ENCODE measurements at places on chromosomes 13 and 19.

- DNase-seq = peak; percentile 12
Measured at GRCh38 chr19:45497791-45498190, 452 bp upstream of the PPM1N start.

DNA sequence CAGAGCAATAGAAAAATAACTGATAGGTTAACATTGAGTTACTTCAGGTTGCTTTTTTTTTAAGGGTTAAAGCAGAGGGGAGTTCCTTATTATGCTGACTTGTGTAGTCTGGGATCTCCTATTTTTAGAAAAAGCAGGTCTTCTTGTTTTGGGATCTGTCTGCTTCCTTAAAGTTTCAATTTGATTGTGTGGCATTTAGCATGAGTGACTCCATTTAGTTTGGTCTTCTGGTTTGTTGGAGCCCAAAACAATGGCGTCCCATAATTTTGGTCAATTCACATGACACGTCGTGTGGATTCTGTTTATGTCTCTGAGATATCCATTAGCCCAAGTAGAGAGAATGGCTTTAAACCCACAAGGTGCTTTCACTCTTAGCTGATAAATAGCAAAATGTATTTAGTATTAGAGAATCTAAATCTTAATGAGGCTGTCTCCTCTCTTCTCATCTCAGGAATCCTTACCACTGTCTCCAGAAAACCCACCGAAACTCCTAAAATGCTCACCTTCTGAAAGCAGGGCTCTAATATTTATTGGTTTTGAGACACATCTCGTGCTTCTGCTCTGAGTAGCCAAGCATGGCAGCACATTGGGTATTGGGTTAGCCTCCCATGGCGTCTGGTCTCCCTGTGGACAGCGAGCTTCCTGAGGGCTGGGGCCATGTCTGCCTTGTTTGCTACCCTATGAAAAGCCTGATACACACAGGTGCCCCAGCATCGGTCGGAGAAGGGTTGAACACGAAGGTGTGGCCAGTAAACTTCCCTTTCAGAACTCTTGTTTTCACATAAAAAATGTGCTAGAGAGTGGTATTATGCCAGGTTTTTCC is 67.2 kb upstream of the GPR183 start:
- no peak for DNase-seq

DNA sequence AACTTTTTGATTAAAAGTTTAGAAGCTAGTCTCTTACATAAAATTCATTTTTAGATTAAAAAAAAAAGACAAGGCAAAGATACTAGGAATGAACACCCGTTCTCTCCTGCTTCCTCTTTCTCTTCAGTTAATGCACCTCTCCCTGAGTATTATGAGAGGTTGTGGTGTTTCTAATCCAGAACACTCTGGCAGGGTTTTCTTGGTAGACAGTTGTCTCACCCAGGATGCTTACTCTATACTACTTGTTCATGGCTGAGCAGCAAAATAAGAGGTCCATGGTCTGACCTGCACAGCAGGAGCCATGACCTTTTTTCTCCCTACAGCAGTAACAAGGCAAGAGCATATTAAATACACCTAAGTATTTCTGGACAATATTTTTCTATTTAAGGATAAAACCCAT is 62.0 kb downstream of the MICU2 start:
- no peak for DNase-seq

DNA sequence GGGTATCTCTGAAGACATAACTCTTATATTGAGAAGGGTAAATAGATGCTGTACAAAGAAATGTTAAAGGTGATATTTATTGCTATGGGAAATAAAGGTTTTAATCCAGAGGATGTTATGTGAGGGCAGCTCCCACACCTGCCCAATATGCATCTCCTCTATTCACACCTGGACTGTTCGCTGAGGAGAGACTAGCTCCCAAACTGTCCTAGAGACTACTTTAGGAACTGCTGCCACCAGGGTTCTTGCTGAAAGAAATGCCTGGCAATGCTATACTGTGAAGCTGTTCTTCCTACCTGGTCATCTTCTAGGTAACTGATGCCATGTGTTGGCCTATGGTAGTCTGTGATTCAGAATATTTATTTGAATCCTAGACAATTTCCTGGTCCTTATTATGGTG is 1421.5 kb upstream of the SPRY2 start:
- DNase-seq = no peak

DNA sequence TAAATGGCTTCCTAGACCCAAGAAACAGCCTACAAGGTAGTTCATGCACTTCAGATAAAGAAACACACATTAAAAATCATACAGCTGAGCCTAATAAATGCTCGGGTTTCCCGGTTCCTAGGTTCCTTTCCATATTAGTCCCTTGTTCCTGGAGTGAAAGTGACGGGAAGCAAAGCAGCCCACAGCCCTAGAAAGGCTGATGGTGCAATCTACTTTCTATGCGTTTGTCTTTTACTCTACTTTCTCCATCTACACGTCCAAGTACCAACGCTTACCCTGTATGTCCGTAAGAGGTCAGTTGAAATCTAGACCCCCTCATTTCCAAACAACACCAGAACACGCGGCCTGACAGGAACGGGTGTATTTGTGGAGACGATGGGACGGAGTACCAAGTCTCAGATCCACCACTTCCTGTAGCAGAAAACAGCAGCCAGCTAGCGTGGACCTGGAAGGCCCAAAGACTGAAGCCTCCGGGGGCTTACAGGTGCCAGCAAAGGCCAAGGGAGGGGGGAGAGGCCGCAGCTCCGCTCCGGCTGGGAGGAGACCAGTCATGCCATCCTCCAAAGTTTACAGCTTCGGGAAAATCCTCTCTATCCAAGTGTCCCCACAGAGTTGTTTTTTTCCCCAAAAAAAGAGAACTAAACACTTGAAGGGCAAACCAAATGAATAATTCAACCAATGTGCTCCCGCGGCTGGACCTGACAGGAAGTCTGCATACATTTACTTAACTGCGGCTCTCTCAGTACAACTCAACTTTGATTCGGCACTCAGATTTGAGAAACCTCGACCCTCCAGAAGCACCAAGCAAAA is 34.1 kb downstream of the STK24 start:
- no peak for DNase-seq

DNA sequence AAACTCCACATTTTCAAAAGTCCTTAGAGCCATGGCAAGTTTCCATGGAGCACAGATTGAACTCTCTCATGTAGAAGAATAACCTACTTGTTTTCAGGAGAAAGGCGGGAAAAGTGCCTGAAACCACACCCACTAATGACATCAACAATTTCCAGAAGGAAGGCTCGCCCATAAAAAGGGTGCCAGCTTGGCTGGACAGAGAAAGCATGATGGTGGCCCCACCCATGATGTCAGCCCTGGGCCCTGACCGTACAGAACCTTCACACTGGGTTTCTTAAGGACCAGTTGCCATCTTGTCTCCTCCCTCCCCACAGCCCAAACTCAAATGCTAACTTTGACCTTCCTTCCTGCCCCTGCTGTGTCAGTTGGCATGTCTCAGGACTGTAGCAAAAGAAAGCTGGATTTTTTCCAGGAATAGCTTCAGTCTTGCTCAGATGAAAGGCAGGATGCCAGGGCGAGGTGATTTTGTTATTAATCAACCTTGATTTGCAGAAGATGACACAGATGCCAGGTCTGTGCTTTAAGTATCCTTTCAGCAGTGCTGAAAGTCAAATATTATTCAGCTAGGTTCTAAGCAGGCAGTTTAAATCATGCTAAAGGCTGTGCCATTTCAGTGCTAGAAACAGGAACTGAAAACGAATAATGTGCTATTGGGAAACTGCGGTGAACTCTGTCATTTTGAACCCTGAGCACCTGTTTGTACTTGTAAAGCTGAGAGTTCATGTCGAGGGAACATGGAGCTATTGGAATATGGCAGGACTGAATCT is 89.5 kb upstream of the RFC3 start:
- no peak for DNase-seq

- no peak for DNase-seq
Measured at GRCh38 chr19:18713550-18714117, 30.2 kb downstream of the CRTC1 start.

GRCh38 chr13:42569576-42570344 is 4.2 kb upstream of the TNFSF11 start:
- DNase-seq = no peak

GRCh38 chr19:2385053-2385721 is 25.1 kb downstream of the TMPRSS9 start:
- DNase-seq = peak; percentile 93

DNA sequence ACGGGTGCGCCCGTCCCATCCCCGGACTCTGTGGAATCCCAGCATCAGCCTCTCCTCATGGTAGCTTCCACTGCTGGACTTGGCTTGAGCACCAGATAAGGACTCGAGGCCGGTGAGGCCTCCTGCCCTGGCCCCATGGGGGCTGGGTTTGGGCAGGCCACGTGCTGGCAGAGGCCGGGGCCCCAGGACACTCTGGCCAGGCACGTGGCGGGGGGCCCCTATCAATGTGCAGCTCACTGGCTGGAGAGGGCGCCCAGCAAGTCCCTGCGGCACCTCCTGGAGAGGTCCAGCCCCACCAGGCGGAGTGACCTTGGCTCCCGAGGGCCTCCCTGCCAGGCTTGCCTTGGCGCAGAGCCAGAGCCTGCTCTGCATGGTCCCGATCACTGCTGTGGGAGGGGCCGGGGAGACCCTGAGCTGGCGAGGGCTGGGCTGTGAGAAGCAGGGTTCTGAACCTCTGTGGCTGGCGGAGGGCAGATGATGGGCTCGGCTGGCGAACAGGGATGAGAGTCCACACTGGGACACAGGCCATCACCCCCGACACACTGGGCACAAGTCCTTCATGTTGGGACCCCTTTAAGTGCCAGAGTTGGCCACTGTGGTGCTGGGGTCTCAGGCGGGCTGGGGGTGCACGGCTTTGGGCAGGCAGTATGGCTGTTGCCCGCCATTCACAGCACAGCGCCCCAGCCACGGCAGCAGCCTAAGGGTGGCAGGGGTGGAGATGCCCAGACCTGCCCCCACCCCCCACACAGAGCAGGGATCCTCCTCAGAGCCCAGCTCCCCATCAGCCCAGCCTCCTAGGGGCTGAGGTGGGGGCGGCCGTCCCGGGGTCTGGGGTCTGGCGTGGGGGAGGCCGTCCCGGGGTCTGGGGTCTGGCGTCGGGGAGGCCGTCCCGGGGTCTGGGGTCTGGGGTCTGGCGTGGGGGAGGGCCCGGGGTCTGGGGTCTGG is 19.1 kb downstream of the CEBPG start:
- no peak for DNase-seq

DNA sequence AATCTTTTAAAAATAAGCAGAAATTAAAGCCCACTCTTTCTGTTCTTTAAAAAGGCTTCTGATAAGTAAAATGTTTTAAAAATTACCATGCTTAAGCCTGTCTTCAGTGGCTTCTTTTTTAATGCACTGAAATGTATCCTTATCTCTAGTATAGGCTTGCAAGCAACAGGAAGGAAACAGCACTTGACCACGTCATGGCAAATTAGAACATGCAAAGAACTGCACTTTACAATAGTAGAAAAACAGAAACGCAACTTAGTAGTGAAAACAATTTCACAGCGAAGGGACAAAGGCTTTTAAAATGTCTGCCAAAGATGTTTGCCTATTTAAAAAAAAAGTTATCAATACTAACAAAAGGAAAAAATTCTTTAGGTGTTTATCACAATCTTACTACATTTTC is 36.3 kb downstream of the ELF1 start:
- no peak for DNase-seq

- DNase-seq = peak; percentile 78
Measured at GRCh38 chr13:97631158-97631557, 197.2 kb downstream of the RAP2A start.

- DNase-seq = no peak
Measured at GRCh38 chr13:105465251-105465650, 1070.2 kb downstream of the EFNB2 start.

- no peak for DNase-seq
Measured at GRCh38 chr13:98322091-98322718, 145.1 kb upstream of the RNF113B start.

DNA sequence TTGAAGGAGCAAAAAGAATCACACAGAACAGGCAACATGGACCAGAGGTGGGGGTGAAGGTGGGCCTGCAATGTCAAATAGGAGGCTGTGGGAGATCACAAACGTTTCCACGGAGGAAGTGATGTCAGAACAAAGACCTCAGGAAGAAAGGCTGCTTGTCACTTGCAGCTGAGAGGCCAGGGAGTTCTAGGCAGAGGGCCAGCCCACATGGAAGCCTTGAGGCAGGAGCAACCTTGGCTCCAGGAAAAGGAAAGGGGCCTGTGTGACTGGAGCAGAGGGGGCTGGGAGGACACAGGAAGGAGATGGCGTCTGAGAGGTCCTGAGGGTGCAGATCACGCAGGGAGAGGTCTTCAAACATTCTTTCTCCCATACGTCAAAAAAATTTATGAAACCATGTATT is 16.3 kb downstream of the ZNF160 start:
- no peak for DNase-seq

DNA sequence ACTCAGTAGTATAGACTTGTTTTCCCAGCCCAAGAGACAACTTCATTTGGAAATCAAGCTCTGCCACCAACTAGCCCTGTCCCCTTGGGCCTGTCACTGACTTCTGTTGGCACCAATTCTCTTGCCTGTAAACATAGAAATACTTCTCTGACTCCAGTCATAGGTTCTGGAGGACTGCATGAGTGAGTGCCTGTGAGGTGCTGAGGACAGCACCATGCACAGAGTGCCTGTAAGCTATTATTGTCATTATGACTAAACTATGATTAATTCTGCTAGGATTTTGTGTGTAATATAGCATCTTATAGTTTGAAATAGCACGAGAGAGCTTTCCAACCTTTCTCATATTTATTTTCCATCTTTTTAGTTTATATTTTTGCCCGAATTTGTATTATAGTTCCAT is 247.9 kb downstream of the MYO16 start:
- no peak for DNase-seq

DNA sequence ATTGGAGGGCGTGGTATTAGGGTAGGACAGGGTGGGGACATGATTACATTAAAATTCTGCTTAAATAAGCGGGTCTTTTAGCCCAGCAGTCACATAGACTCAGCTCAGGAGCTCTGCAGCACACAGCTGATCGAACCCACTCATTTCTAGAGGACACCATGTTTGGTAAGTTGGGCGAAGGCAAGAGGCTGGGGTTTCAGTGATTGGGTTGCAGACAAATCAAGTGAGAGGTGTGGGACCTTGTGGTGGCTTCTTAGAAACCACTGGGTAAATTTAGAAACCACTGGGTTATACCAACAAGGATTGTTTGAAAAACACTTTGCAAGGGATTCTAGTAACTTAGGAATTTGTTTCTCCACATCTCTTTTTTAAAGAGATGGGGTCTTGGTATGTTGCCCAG is at the start of gene LEUTX:
Gene LEUTX (plus strand): TSS at position 92 of the 400 bp plus-strand sequence. CDS start 67 bp downstream, at position 159.
- no peak for DNase-seq

- no peak for DNase-seq
Measured at GRCh38 chr19:16016226-16017137, 59.8 kb upstream of the TPM4 start.

DNA sequence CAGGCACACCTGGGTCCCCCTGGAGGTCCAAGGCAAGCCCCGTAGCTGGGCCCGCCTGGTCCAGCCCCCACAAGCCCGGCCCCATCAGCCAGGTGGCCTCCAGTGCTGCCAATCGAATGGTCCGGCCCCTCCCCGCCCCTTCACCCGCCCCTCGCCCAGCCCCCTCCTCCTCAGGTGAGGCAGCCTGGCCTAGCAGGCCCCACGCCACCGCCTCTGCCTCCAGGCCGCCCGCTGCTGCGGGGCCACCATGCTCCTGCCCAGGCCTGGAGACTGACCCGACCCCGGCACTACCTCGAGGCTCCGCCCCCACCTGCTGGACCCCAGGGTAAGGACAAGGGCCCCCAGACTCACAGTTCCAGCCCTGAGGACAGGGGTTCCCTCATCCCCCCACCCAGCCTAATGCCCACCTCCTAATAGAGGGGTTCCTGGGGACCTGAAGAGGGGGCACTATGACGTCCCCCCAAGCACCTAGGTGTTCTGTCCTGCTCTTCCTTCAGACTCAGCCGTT is at the start of gene HPN:
Gene HPN (plus strand): TSS at position 174 of the 508 bp plus-strand sequence. CDS start 786 bp downstream, outside the sequence.
- no peak for DNase-seq

- no peak for DNase-seq
Measured at GRCh38 chr19:6768236-6768785, 1.1 kb upstream of the SH2D3A start.

All from NCI-H524 (cell line).